ENCODE measurements at places on chromosomes 4 and X.

- H3K4me3 ChIP-seq = no peak overlapping the region
- H3K27me3 ChIP-seq = no peaks in the 10 kb centered on the region
- H3K36me3 ChIP-seq = no peaks in the 10 kb centered on the region
- no peak overlapping the region for H3K27ac ChIP-seq
Measured at GRCh38 chr4:87783781-87784180, 15.6 kb upstream of the IBSP start.

- no peak overlapping the region for H3K27ac ChIP-seq
- H3K4me1 ChIP-seq = no peaks in the 10 kb centered on the region
Measured at GRCh38 chrX:136589966-136590365, 58.0 kb downstream of the VGLL1 start.

GRCh38 chr4:125770814-125771398 lies 456.2 kb downstream of the FAT4 start:
- H3K27me3 ChIP-seq = no peaks in the 10 kb centered on the region
- no peak overlapping the region for H3K4me3 ChIP-seq
- no peaks in the 10 kb centered on the region for H3K4me1 ChIP-seq
- DNase-seq = no peak
- H3K36me3 ChIP-seq = no peaks in the 10 kb centered on the region
- no peak overlapping the region for H3K27ac ChIP-seq

DNA sequence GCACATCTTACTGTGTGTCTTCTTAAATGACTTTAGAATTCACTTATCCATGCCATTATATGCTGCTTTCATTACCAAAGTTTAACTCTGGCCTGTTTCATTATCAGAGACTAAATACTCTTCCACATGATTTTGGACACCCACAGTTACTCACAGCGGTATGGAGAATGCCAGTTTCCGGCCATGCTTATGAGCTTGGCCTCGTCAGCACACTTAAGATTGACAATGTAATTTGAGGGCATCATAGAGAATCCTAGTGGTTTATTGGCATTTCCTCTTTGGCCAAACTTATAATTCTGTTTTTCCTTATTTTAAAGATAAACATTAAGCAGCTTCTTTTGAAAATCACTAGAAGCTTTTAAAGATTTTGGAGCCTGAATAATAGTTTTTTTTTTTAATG lies 104.5 kb downstream of the IRF2 start:
- DNase-seq = no peak
- no peak overlapping the region for H3K4me3 ChIP-seq
- no peak overlapping the region for H3K27ac ChIP-seq
- H3K36me3 ChIP-seq = no peaks in the 10 kb centered on the region

- no peak overlapping the region for H3K4me3 ChIP-seq
- no peak overlapping the region for H3K27ac ChIP-seq
- DNase-seq = no peak
- no peaks in the 10 kb centered on the region for H3K4me1 ChIP-seq
- no peaks in the 10 kb centered on the region for H3K27me3 ChIP-seq
Measured at GRCh38 chr4:106810122-106810521, 226.0 kb downstream of the DKK2 start.

DNA sequence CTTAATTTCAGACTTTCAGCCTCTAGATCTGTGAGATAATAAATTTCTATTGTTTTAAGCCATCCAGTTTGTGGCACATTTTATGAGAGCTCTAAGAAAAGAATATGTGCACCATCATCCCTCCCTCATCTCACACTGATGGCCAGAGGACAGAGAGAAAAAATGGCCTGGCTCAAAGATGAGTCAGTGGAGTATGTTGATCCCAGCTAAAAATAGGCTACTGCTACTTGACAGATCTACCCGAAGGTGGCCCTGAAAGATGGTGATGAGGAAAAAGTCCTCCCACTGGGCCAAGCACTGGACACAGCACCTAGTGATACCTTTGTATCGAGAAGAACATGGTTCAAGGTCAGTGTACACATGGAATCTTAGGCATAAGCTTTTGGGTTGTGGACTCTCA lies 38.2 kb upstream of the DCTD start:
- DNase-seq = no peak
- no peaks in the 10 kb centered on the region for H3K27me3 ChIP-seq
- no peak overlapping the region for H3K4me3 ChIP-seq
- no peaks in the 10 kb centered on the region for H3K4me1 ChIP-seq
- no peak overlapping the region for H3K27ac ChIP-seq
- H3K36me3 ChIP-seq = no peaks in the 10 kb centered on the region

DNA sequence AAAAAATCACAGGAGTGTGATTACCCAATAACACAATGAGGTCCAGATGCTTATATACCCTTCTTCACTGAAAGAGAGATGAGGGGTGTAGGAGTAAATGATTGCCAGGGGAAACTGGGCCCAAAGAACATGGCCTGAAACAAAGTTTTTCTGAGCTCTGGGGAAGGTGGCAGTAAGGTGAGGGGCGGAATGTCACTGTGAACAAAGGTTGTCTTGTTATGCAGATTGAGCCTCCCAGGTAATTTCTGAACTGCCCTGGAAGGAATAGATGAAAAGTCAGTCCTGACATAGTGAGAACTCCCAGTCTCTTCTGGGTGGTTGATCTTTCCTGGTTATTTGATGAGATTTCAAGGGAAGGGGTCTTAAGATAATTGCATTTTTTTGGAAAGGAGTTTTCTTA lies 2.5 kb upstream of the TMEM47 start:
- no peak overlapping the region for H3K4me3 ChIP-seq
- H3K4me1 ChIP-seq = peaks cover 5% of the 10 kb centered on the region
- no peaks in the 10 kb centered on the region for H3K27me3 ChIP-seq
